ENCODE measurements at places on chromosomes 12 and 14.

DNA sequence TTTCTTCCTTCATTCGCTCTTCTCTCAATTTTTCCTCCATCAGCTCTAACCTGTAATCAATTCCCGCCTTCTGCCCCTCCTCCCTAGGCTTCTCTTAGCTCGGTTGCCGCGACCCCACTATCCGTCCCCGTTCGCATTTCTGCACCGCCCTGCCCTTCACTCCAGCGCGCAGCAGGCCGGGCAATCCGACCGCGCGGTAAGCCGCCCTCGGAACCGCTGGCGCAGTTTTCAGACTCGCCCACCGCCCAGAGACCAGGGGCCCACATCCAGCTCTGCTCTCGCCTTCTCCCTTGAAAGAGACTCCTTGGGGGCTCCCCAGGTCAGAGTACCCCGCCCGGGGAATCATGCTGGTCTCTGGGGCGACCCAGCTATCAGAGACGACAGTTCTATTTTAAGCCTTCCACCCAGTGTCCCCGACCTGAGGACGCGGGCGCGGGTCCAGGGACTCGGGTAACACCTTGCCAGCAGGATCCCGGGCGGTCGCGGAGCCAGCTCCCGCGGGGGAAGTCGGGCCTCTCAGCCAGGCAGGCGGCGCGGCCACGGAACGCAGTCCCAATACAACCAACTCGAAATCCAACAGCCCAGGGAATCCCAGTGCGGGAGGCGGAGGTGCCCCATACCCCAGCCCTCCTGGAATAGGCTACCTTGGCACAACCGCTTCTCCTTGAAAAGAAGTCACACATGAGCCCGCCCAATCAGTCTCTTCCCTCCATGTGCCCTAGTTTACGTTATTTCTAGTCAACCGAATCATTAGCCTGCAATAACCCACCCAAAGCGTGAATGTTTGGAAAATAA is 5.7 kb upstream of the SLC38A4 start:
- no peaks in the 10 kb centered on the region for H3K4me1 ChIP-seq
- peak; percentile 21 for DNase-seq
- peaks cover 57% of the 10 kb centered on the region for H3K27me3 ChIP-seq
- no peaks in the 10 kb centered on the region for H3K36me3 ChIP-seq
- H3K4me3 ChIP-seq = no peak overlapping the region
- H3K27ac ChIP-seq = no peak overlapping the region

DNA sequence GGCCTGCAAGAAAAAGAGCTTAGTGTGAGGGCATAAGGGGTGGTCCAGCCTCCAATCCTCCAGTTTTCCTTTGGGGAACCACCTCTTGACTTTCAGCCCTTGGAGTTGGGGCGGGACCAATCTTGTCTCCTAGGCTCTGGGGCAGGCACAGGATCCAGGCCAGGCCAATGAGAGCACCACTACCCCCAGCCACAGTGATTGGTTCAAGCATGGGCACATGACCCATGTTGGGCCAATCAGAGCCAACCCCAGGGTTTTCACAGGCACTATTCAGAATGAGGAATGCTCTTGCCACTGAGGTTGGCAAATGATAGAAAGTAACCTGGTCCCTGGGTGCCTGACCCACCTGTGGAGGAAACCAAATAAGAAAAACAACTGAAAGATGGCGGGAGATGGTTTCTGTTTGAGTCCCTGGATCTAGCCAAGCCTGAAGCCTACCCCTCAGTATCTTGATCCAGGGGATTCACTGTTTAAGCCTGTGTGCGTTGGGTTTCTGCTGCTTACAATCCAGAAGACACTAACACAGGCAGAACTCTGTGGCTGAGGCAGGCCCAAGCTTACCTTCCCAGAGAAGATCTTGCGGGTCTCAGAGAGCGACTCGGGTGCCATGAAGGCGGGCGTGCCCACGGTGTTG is 42.9 kb downstream of the P2RX4 start:
- no peak overlapping the region for H3K4me3 ChIP-seq
- no peaks in the 10 kb centered on the region for H3K36me3 ChIP-seq
- DNase-seq = no peak
- no peaks in the 10 kb centered on the region for H3K27me3 ChIP-seq

DNA sequence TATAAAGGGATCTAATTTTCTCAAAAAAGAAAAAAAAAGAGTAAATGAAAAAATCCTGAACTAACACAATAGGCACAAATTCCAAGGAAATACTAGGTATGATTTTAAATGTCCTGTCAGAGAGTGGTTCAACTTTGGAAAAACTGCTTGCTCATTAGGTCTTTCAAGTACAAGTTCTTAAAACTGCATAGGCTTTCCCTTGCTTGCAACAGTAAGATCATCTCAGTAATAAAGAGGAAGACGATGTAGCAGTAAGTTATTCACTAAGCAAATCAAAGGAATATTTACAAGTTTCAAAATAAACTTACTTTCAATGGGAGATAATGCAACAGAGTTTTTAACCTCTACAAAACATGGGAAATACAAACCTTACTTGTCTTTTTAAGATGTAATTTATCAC is 21.6 kb downstream of the CORO1C start:
- H3K4me1 ChIP-seq = peaks cover 40% of the 10 kb centered on the region
- no peaks in the 10 kb centered on the region for H3K27me3 ChIP-seq
- H3K36me3 ChIP-seq = no peaks in the 10 kb centered on the region
- no peak overlapping the region for H3K4me3 ChIP-seq
- no peak overlapping the region for H3K27ac ChIP-seq
- no peak for DNase-seq

DNA sequence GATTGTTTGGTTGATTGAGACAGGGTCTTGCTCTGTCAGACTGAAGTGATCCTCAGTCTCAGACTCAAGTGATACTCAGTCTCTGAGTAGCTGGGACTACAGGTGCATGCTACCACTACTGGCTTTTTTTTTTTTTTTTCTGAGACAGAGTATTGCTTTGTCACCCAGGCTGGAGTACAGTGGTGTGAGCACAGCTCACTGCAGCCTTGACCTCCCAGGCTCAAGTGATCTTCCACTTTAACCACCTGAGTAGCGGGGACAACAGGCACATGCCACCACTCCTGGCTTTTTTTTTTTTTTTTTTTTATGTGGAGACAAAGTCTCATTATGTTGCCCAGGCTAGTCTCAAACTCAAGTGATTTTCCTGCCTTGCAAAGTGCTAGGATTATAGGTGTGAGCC is 31.8 kb downstream of the CPSF2 start:
- no peaks in the 10 kb centered on the region for H3K27me3 ChIP-seq

DNA sequence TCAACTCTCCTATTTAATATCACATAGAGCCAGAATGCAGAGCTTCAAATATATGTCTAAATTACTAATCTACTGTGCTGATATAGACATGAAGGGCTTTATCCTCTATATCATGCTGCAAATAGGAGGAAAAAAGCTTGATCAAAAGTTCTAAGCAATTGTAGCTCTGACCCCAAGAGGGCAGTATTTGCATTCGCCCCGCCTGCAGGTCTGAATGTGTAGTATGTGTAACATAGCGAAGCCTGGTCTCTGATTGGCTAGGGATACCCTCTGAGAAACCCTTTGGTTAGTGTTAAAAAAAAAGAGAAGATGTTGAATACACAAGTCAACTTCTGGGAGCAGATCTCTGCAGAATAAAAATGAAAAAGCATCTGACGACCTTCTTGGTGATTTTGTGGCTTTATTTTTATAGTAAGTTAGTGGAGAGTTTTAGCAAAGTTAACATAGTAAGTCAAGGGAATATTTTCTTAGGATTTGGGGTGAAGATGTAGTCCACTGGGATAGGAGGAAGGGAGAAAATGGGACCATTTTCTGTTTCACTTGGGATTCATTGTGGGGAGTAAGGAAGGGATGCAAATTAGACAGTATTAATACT is 151.6 kb upstream of the OR4E1 start:
- H3K4me3 ChIP-seq = no peak overlapping the region
- no peak for DNase-seq
- no peaks in the 10 kb centered on the region for H3K36me3 ChIP-seq
- H3K27me3 ChIP-seq = peaks cover 17% of the 10 kb centered on the region

DNA sequence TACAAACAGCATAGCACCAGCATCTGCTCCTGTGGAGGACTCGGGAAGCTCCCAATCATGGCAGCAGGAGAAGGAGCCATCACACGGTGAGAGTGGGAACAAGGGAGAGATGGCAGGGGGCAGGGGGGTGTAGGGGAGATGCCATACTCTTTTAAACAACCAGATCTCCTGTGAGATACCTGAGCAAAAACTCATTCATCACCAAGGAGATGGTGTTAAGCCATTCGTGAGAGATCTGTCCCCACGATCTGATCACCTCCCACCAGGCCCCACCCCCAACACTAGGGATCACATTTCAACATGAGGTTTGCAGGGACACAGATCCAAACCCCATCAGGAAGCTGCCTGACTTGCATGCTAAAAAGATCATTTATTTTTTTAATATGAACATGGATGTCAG is 499.3 kb downstream of the TMEM132D start:
- H3K36me3 ChIP-seq = no peaks in the 10 kb centered on the region
- H3K4me1 ChIP-seq = no peaks in the 10 kb centered on the region
- no peak for DNase-seq
- no peaks in the 10 kb centered on the region for H3K27me3 ChIP-seq
- H3K4me3 ChIP-seq = no peak overlapping the region
